Choroid plexus epithelial cell (primary cell): ENCODE measurements at places on chromosomes 2 and 18.

- DNase-seq = no peak
Measured at GRCh38 chr2:149544692-149545091, 42.9 kb downstream of the MMADHC start.

DNA sequence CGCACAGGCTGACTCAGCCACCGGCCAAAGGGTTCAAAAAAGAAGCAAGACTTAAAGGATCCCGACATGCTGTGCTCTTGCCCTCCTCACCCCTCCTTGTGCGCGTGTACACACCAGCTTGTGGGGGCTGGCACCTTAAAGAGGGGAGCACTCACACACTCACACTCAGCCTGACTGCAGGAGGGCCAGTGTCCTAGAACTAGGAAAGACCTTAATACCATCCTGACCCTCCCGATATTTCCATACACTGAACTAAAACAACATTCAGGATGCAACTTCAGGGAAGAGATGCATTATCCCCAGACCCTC, 5.6 kb downstream of the PKDCC start:
- no peak for DNase-seq

GRCh38 chr2:167388901-167389300, 500.6 kb downstream of the XIRP2 start:
- no peak for DNase-seq

- DNase-seq = no peak
Measured at GRCh38 chr18:59063912-59064311, 75.8 kb upstream of the SEC11C start.

GRCh38 chr2:98881153-98881650, 54.8 kb downstream of the CRACDL start:
- no peak for DNase-seq

- no peak for DNase-seq
Measured at GRCh38 chr2:58501371-58502160, 260.4 kb upstream of the FANCL start.

- DNase-seq = no peak
Measured at GRCh38 chr18:48762022-48762421, 188.7 kb downstream of the SMAD7 start.

GRCh38 chr18:23113576-23113975, 21.7 kb upstream of the CABLES1 start:
- no peak for DNase-seq

DNA sequence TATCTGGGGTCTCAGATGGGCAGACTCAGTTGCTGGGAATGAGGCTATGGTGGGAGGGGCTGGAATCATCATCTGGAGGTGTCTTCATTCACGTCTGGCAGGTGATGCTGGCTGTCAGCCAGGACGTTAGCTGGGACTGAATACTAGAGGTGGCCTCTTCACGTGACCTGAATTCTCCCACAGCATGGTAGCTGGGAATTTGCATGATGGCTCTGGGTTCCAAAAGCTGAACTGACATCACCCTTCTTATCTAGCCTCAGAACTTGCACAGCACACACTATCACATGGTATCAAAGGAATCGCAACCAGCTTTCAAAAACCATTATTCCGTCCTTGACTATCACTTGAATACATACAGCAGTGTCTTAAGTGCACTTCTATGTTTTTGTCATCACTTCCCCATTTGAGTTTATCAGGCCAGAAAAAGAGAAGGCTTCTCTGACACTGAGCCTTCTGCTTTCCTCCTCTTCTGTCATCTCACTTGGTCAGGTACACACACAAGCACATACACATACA, 53.0 kb upstream of the LRP2 start:
- no peak for DNase-seq
